Uterus (tissue), 4 donors: ENCODE measurements at places on chromosomes 12 and 14. TPM values are rescaled to one million over a fixed set of nuclear protein-coding genes. Genes with fewer than 3 reads are reported as not detected.

The TTC9 gene
- 0.18 TPM for total RNA-seq

The GNG2 gene
- total RNA-seq = 9.3 TPM

The AKAP6 gene
- 15.9 TPM for total RNA-seq

The KLRK1 gene
- total RNA-seq = not detected

The SRGAP1 gene
- total RNA-seq = 23.0 TPM

The ZNF384 gene
- 29.1 TPM for total RNA-seq

The AICDA gene
- 0.41 TPM for total RNA-seq

The TMCC3 gene
- total RNA-seq = 30.6 TPM

The HRK gene
- total RNA-seq = 0.55 TPM

The RAP1B gene
- 216 TPM for total RNA-seq

The ERBB3 gene
- 9.1 TPM for total RNA-seq

The DBX2 gene
- not detected for total RNA-seq

The SERPINA10 gene
- not detected for total RNA-seq

The DPF3 gene
- 1.6 TPM for total RNA-seq

The GPR162 gene
- total RNA-seq = 23.1 TPM

The NTF3 gene
- 3.5 TPM for total RNA-seq

The JPH4 gene
- 2.4 TPM for total RNA-seq

The KRT72 gene
- total RNA-seq = not detected

The RFX4 gene
- total RNA-seq = not detected

The RPGRIP1 gene
- 0.14 TPM for total RNA-seq

The SYT10 gene
- 2.1 TPM for total RNA-seq

The CLECL1 gene
- total RNA-seq = not detected

The TAS2R10 gene
- 5.2 TPM for total RNA-seq

The KRT2 gene
- not detected for total RNA-seq

The RPL10L gene
- not detected for total RNA-seq

The GPRC5D gene
- not detected for total RNA-seq

The KRT6B gene
- total RNA-seq = not detected

The TEX22 gene
- not detected for total RNA-seq

The AMIGO2 gene
- total RNA-seq = 33.0 TPM
